AG09319 (cell line): ENCODE measurements at places on chromosomes 16 and 17.

DNA sequence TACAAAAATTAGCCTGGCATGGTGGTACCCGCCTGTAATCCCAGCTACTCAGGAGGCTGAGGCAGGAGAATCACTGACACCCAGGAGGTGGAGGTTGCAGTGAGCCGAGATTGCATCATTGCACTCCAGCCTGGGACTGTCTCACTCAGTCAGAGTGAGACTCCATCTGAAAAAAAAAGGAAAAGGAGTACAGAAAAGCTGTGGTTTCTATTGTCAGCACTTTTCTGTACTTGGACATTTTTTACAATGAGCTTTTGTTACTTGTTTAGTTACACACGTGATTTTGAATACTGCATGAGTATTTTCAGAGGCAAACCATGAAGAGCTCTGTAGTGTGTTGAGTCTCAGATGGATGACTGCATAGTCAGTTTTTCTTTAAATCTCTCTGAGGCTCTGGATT is 26.3 kb downstream of the ZC3H18 start:
- no peak for DNase-seq

- DNase-seq = no peak
Observed at GRCh38 chr17:46928467-46929261, 5.7 kb downstream of the GOSR2 start.

GRCh38 chr16:46691726-46692125 is 2.3 kb downstream of the ORC6 start:
- no peak for DNase-seq

GRCh38 chr17:29010586-29010985 is 4.8 kb upstream of the SEZ6 start:
- no peak for DNase-seq

- DNase-seq = no peak
Observed at GRCh38 chr16:53216798-53217197, 162.0 kb downstream of the CHD9 start.

GRCh38 chr16:10252155-10252554 is 69.9 kb upstream of the GRIN2A start:
- DNase-seq = no peak

- no peak for DNase-seq
Observed at GRCh38 chr17:4248504-4249277, 15.1 kb downstream of the ANKFY1 start.

- DNase-seq = no peak
Observed at GRCh38 chr16:27506771-27507170, 42.9 kb downstream of the GTF3C1 start.

- DNase-seq = no peak
Observed at GRCh38 chr17:36482611-36483504, 3.6 kb upstream of the ZNHIT3 start.

DNA sequence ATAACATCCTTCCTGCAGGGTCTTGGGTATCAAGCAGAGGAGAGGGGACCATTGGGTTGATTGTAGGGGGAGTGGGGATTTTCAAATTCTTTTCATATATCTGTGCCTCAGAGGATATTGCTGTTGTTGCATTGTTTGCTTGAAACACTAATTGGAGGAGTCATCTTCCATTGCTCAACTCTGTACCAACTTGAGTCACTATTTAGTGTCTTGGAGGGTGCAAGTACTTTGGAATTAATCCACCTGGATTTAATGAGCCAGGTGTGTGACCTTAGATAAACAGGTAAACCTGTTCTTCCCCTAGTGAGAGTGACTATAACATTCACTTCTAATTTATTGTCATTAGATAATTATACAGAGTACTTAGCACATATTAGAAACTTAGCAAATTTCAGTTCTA is 151.3 kb upstream of the CNTNAP4 start:
- no peak for DNase-seq

DNA sequence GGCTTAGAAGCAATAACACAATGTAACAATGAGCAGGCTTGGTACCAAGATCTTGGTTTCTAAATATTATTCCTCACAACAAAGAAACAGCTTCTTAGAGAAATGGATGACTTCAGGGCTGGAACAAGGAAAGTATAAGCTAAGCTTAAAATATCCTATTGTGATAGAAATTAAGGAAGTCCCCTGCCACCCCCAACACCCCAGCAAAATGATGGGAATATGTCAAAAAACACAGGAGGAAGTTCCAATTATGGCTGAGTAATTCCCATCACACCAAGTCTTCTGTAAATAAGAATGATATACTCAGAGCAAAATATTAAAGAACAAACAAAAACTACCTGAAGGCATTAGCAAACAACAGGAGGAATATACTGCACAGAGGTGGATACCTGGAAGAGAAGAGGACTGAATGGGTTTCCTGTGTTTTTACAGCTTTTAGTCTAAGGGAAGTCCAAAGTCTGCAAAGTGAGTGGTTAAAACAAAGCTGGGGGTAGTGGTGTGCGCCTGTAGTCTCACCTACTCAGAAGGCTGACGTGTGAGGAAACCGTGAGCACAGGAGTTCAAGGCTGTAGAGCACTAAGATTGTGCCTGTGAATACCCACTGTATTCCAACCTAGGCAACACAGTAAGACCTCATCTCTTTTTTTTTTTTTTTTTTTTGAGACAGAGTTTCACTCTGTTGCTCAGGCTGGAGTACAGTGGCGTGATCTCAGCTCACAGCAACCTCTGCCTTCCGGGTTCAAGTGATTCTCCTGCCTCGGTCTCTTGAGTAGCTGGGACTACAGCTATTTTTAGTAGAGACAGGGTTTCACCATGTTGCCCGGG is 17.1 kb upstream of the ATP6V0A1 start:
- no peak for DNase-seq

- no peak for DNase-seq
Observed at GRCh38 chr17:66992911-66993442, 28.5 kb downstream of the CACNG4 start.

DNA sequence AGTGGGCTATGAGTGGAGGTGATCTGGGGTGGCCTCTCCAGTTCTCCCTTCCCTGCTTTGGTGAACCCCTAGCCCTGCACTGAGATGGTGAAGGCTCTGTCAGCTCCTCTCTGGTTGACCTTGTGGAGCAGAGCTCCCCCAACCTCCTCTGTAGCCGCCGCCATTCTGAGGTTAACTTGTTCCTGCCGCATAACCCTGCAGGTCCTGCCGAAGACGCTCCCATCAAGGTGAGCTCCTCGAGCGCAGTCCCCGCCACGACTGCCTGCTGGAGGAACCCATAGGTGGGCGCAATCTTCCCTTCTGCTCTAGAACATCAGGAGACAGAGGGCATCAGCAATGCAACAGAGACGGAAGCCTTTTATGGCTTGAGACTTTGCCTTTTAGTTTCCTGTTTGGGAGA is 15.2 kb upstream of the SLC47A2 start:
- no peak for DNase-seq

DNA sequence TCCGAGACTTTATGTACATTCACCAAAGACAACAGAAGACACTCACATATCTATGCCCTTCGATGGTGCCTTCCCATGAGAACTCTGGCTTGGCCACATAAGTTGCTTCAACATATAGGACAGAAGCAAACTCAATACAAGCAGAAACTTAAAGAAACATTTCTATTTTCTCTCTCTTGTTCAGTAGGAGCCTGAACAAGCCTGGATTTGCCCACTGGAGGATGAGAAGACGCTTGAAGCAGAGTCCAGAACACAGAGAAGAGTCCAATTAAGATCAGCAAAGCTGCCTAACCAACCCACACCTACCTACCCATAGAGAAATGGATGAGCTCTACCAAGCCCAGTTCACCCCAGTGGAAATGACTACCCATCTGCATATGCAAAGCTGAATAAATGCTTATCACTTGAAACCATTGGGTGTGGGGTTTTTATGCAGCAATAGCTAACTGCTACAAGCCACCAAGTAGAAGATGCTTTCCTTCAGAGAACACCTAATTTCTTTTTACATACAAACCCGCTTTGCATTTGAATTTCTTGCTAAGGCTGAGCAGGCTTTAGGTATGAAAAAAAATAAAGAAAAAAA is 337.9 kb upstream of the DYNLRB2 start:
- no peak for DNase-seq

- DNase-seq = no peak
Observed at GRCh38 chr16:35506898-35507194, 2047.4 kb downstream of the TP53TG3F start.

DNA sequence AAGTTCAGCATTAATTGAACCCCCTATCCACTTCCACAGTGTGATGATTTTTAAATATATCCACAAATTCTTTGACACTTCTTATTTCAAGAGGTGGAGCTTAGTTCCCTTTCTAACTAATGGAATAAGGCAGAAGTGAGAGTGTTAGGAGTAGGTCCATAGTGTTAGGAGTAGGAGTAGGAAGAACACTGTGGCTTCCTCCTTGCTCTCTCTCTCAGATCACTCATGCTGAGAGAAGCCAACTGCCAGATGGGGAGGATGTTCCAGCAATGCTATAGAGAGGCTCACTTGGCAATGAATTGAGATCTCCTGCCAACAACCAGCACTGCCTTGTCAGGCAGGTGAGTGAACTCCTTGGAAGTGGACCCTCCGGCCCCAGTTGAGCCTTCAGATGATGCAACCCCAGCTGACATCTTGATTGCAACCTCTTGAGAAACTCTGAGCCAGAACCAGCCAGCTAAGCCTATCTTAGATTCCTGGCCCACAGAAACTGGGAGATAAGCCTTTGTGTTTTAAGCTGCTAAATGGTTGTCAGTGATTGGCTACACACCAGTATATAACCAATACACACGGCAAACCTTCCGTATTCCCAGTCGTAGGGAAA is 44.3 kb downstream of the SPECC1 start:
- no peak for DNase-seq

- DNase-seq = no peak
Observed at GRCh38 chr16:8293413-8293812, 296.9 kb downstream of the TMEM114 start.

GRCh38 chr16:53673189-53673588 is 30.5 kb downstream of the RPGRIP1L start:
- DNase-seq = no peak

DNA sequence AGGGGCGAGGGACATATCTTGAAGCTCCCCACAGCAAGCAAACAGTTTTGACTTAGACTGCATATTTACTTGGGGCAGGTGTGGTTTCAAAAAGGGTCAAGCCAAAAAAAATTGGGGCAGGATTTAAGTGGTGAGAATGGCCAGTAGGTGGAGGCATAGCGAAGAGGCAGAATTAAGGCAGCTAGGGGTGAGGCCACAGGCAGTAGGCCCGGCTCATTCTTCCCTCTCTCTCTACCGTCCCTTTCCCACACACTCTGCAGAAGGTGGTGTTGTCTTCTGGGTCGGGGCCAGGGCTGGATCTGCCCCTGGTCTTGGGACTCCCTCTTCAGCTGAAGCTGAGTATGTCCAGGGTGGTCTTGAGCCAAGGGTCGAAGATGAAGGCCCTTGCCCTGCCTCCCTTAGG is 2.6 kb downstream of the SHBG start:
- DNase-seq = peak; percentile 24

GRCh38 chr17:50928646-50929045 is 62.5 kb upstream of the TOB1 start:
- DNase-seq = no peak

DNA sequence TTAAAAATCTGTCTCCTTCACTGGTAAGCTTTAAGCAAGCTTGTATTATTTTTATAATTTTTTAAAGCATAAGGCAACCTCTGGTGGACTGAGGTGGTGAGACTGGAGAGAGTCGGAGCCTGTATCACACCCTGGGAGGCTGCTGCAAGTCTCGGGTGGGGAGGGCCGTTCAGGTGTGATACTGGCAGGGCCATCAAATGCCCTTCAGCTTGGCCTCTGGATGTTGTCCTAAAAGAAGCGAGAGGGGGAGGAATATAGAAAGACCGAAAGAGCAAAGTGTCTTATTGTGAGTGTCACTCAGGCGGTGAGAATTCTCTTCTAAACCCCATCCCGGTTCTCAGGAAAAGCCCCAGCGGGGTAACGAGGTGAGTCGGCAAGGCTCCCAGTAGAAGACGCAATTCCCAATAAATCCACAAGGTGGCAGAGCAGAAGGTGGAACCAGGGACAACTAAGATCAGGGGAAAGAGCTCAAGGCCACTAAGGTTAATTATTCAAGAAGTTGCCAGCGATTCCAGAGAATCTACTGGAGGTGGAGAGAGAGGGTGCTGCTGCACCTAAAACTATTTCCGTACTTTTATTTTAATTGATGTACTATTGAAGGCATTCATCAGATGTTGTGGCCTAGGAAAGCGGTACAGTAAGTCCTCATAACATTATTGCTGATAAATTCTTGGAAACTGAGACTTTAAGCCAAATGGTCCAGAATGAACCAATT is 14.1 kb downstream of the C17orf67 start:
- no peak for DNase-seq

GRCh38 chr17:49031965-49032928 is 35.1 kb downstream of the IGF2BP1 start:
- DNase-seq = peak; percentile 45

DNA sequence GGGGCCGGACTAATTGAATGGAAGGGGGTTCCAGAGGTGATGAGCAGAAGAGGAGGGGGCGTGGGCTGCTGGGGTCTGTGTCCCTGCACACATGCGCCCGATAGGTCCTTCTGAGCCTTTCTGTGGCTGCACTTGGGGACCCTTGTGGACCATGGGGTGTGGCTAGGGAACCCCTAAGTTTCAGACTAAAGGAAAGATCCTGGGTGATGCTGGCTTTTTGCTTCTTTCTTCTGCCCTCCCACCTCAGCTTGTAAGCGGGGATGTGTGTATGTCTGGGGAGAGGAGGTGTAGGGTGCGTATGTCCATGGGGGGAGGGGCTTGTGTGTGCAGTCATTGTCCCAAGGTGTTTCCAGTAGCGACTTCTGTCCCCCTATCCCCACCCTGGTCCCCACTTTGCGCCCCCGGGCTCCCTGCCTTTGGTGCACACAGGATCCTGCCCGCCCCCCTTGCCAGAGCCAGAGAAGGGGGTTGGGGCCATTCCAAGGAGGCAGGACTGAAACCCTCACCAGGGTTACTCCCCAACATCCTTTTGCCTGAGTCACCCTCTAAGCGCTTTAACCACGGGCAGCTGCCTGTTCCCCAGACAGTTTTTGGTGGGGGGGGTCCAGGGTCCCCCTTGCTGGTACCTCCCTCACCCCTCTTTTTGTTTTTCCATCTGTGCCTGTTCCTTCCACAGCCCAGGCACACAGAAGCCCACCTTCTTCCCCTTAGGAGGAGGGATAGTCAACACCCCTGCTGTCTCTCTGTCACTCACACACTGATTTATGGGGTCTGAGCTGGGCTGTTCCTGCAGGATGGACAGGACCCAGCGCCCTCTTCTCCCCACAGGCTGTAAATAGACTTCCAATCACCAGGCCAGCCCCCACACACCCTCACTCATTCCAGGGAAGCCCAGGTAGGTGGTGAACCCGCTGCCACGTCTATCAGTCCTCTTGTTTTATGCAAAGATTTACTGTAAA is 83.2 kb downstream of the ARHGAP23 start:
- peak; percentile 34 for DNase-seq

DNA sequence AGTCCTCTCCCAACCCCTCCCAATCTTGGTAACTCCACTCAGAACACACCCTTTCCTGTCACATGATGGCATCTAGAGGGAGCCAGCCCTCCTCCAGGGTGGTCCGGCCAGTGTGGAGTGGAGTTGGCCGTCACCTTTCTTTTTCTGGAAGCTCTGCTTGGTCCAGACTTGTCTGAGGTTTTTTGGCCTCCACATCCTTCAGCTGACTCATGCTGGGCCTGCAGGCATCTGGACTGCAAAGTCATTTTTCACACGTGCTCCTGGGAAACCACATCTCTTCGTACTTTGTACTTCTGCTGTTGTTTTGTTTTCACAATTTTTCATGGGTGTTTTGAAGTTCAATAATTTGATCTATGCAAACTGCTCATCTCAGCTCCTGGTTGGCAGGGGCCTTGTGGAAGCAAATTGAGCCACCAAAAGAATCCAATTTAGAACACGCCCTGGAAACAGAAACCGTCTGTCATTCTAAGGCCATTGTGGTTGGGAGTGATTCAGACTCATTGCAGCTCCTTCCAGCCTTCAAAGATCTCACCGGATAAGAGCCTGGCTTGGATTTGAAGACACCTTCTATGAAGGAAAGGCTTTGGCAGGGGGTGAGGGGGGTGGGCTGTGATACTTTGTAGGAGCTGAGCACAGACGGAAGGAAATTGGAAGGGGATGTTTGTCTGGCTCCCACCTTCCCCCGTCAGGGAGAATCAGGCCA is 42.4 kb upstream of the NF1 start:
- peak; percentile 86 for DNase-seq
